ENCODE measurements at places on chromosomes 2 and 18.

- no peak for DNase-seq
Measured at GRCh38 chr2:167017021-167017420, 128.7 kb downstream of the XIRP2 start.

- no peak for DNase-seq
Measured at GRCh38 chr2:86747711-86748639, 27.9 kb downstream of the RMND5A start.

DNA sequence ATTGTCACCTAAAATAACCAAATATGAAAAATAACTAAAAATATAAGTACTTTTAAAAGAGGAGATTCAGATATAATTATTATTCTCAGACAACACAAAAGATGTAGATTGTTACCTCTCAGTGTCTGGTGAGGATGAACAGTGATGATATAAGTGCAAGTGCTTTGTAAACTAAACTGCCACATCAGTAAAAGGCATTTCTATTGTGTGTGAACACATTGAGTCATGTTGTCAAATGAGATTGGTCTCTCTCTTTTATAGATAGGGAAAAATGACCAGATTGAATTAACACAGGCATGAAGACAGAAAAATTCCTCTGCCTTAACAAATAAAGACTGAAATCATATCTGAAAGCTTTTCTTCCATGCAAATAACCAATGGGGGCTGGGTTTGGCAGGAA lies 182.4 kb upstream of the TMEFF2 start:
- no peak for DNase-seq

- no peak for DNase-seq
Measured at GRCh38 chr2:104290566-104290891, 563.4 kb upstream of the POU3F3 start.

DNA sequence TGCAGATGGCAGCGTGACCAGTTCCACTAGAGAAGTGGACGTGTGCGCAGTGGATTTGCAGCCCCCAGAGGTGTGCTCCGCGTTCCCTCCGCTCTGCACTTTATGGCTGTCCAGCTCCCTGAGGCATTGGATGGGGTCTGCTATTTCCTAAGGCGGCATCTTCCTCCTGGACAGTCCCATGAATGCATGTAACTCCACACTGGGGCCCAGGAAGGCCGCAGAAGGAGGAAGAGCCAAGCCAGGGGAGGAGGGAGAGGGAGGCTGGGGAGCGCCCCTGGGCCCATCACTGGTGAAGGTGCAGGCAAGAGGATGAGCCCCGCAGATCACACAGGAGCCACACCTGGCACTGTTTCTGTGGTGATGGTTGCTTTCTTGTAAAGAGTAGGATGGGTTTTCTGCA lies 99.1 kb downstream of the PTGR3 start:
- DNase-seq = no peak

- no peak for DNase-seq
Measured at GRCh38 chr2:174827371-174828369, 63.4 kb upstream of the CHRNA1 start.

DNA sequence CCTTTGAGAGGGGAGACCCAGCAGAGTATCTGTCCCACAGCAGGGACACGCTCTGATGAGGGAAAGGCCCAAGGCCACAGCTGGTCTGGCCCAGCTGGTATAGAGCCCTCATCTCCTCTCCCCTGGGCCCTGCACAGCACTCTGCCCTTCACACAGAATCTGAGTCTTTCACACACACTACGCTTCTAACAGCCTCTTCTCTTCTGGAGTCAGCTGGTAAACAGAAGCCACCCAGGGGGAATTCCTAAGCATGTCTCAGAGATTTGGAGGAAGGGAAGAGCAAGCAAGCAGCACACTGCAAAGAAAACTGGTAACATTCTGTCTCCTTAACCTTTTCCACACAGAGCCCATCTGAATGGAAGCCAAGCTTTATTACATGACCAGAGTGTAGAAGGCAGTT lies 121.1 kb upstream of the ACAA2 start:
- no peak for DNase-seq

- no peak for DNase-seq
Measured at GRCh38 chr2:177391822-177392372, 676 bp upstream of the AGPS start.

- no peak for DNase-seq
Measured at GRCh38 chr2:41782306-41783158, 265.3 kb upstream of the PKDCC start.

- DNase-seq = no peak
Measured at GRCh38 chr2:143968860-143969259, 551.1 kb downstream of the ZEB2 start.

DNA sequence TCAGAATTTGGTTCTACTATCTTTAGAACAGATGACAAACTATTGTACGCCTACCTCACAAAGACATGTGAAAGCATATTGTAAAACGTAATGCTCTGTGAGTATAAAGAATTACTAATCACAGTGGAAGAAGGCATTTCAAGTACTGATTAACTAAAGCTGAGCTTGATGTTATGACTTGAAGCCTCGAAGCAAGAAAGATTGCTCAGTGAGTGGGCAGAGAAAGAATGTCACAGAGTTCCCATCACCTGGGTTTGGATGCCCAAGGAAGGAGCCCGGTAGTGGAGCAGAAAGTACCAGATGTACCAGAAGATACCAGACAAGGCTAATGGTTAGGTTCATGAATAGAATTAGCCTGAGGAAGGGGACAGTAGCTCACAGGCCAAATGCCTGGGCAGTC lies 39.5 kb upstream of the FAM110C start:
- DNase-seq = no peak

DNA sequence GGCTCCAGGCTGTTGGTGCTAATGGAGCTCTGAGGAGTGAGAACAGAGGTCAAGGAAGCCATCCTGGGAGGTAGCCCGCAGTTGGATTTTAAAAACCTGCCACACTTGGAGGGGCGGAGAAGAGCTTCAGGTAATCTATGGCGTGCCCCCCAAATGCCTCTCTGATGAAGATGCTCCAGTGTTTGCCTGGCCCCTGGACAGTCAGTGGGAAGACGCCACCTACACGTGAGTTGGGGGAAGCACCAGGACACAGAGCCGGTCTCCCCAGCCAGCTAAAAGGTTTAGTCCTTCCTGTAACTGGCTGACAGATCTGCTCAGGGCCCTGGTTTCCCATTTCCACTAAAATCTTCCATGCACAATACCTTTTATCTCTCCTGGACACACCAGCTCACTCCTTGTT lies 225.0 kb downstream of the TTC32 start:
- DNase-seq = no peak

- DNase-seq = no peak
Measured at GRCh38 chr2:217735034-217735433, 267.8 kb downstream of the TNS1 start.

GRCh38 chr2:45930396-45930792 lies 278.9 kb downstream of the PRKCE start:
- DNase-seq = no peak

GRCh38 chr2:47226923-47227220 lies 71.8 kb upstream of the STPG4 start:
- no peak for DNase-seq

- no peak for DNase-seq
Measured at GRCh38 chr2:174553811-174554493, 43.7 kb downstream of the WIPF1 start.

- no peak for DNase-seq
Measured at GRCh38 chr18:78528411-78529258, 451.0 kb upstream of the SALL3 start.

DNA sequence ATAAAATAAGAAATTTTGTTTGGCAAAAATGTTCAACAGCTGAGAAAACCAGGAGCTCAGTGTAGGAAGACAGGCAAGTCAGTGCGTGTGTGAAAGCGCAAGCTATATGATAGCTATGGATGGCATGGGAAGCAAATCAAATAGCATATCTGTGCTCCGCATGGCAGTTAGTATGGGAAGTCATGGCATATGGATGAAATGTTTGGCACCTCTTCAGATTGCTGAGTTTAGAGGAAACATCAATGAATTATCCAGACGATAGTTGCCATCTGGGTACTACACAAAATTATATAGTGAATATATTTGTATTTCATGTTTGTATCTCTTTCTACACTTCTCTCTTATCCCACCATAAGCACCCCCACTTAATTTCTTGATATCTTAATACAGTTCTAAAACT lies 85.9 kb upstream of the TWSG1 start:
- DNase-seq = no peak

- DNase-seq = no peak
Measured at GRCh38 chr2:207480521-207481040, 49.2 kb upstream of the CREB1 start.

GRCh38 chr2:180033993-180034894 lies 27.1 kb upstream of the CWC22 start:
- no peak for DNase-seq

GRCh38 chr2:231241755-231242507 lies 43.5 kb downstream of the ARMC9 start:
- no peak for DNase-seq

- peak; percentile 24 for DNase-seq
Measured at GRCh38 chr2:72770879-72771461, 54.9 kb downstream of the EXOC6B start.

- no peak for DNase-seq
Measured at GRCh38 chr2:242001853-242002252, 132.3 kb downstream of the RTP5 start.

- no peak for DNase-seq
Measured at GRCh38 chr2:216354306-216354705, 18.0 kb downstream of the MARCHF4 start.

DNA sequence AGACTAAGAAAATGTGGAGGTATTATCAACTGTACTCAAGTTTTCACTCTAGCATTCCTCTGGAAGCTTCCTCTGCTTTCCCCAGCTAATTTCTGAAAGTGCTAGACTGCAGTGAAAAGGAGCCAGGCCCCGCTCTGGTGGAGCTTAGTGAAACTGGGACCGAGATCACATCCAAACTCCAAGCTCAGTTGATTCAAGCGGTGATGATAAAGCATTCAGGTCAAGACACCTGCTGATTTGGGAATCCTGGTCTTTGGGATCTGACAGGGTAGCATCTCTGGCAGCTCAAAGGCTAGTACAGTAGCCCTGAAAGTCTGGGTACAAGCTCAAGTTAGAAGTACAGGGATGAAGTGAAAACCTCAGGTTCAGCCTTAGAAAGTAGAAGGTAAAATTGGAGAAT lies 120.2 kb upstream of the CRIM1 start:
- no peak for DNase-seq

GRCh38 chr2:170298115-170298514 lies 120.2 kb downstream of the MYO3B start:
- no peak for DNase-seq

- DNase-seq = no peak
Measured at GRCh38 chr2:215626063-215626462, 190.2 kb upstream of the FN1 start.

- no peak for DNase-seq
Measured at GRCh38 chr2:1222056-1222455, 191.2 kb upstream of the TPO start.

- no peak for DNase-seq
Measured at GRCh38 chr18:43847164-43848091, 570.1 kb upstream of the SYT4 start.

GRCh38 chr2:160697817-160698216 lies 204.2 kb upstream of the RBMS1 start:
- DNase-seq = no peak

- DNase-seq = no peak
Measured at GRCh38 chr2:207395535-207396251, 134.1 kb upstream of the CREB1 start.

GRCh38 chr2:68877079-68877772 lies 6.0 kb upstream of the BMP10 start:
- DNase-seq = no peak

GRCh38 chr2:227871375-227871791 lies at the start of gene DAW1:
TSS of gene DAW1 (plus strand) at chr2:227871631. CDS start at chr2:227871690, 59 bp downstream.
- DNase-seq = no peak

DNA sequence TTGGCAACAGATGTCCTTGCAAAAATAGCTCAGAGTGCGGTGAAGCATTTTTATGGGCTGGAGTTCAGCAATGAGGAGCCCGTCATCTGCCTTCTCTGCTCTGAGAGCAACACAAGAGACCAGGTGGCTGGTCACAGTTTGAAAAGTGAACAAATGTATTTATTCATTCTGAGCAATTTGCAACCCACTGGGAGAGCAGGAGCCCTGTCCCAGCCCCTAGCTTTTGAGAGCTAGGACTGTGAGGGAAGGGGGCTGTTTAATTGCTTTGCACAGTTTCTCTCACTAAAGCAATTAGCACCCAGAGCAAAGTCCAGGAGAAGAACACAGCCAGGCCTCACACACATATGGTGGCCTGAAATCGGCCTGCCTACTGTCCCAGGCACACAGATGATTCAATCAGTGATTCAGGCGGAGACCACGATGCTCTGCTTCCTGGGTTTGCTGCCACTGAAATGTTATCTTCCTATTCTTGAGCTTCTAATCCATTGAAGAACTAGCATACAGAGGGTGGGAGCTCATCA lies 646.1 kb upstream of the ACVR2A start:
- no peak for DNase-seq

- DNase-seq = no peak
Measured at GRCh38 chr2:60852282-60852860, 29.0 kb upstream of the REL start.

GRCh38 chr2:2840681-2841300 lies 509.7 kb upstream of the MYT1L start:
- no peak for DNase-seq

GRCh38 chr2:1900732-1901131 lies 156.4 kb upstream of the PXDN start:
- DNase-seq = no peak

- DNase-seq = no peak
Measured at GRCh38 chr18:58177004-58177717, 133.1 kb downstream of the NEDD4L start.

GRCh38 chr18:31185186-31185950 lies 22.7 kb upstream of the DSC1 start:
- DNase-seq = no peak

- DNase-seq = no peak
Measured at GRCh38 chr2:138779406-138779780, 797 bp downstream of the NXPH2 start.

- no peak for DNase-seq
Measured at GRCh38 chr18:79469751-79470505, 74.2 kb downstream of the NFATC1 start.

GRCh38 chr2:47012189-47012588 lies 96.6 kb upstream of the MCFD2 start:
- DNase-seq = no peak

GRCh38 chr2:196399722-196400691 lies 228.6 kb upstream of the STK17B start:
- DNase-seq = peak; percentile 28

GRCh38 chr2:67037655-67038054 lies 359.5 kb upstream of the ETAA1 start:
- peak; percentile 7 for DNase-seq

DNA sequence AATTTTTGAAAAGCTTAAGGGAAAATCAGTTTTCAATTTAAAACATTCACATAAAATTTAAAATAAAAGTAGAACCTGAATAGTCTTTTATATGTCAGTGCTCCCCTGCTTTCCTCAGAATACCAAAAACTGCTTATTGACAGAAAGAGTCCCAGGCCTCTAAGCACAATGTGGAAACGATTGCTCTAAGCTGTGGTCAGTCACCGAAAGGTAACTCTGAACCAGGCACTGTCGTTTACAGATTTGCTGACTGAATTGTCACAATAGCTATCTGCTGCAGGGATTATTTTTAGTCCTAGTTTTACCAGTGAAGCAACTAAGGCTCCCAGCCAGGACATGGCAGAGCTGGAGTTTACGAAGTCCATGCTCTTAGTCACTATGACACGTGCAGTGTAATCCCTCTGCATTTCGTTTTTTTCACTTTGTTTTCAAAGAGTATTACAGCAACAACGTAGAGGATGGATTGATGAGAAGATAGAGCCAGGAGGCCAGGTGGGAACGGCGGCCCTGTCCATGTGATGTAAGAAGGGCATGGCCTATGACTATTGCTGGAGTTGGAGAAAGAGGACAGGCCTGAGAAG lies 28.1 kb upstream of the TMEM247 start:
- DNase-seq = no peak

GRCh38 chr2:133171393-133172004 lies 396.8 kb downstream of the NCKAP5 start:
- DNase-seq = no peak
